ENCODE measurements at places on chromosomes 16 and 17.
A peak's percentile ranks its signal among the peaks of the same experiment; 100 is the strongest.

DNA sequence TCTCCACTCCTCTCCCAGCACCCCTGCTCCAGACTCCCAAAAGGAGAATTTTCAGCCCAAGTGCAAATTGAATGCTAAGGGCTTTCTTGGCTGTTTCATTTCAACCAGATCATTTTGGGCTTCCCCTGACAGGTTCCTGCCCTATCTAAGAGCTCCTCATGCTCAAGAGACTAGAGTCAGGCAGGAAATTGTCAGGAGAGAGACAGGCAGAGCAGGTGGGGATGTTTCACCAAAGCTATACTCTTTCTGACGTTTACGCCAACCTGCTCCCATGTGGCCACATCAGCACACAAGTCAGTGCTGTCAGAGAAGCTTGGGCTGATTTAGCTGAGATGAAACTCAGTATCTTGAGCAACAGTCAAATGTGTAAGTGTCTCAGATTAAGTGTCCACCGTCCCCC, 31.4 kb downstream of the HIC1 start:
- no peak for DNase-seq

GRCh38 chr16:12132290-12132689, 155.8 kb downstream of the SNX29 start:
- no peak for DNase-seq

DNA sequence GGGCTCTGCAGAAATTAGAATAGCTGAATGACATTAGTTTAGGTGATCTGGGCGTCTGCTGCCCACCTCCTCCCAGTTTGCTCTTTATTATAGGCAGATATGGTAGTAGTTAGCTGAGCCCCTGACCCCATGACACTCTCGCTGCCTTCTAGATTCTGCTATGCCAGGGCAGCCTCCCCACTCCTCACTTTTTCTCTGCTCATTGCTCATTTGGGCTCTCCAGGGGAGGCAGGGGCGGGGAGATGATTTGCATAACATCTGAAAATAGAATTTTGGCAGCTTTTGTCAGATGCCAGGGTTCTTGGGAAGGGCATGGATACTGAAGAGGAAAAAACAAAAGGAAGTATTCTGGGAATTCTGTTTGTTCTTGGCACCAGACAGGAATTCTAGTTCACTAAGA, 78.0 kb upstream of the GAS7 start:
- no peak for DNase-seq

- DNase-seq: no peak
These were observed 38.1 kb downstream of the RAI1 start for GRCh38 chr17:17719199-17719940.

GRCh38 chr16:12311309-12311708, 334.8 kb downstream of the SNX29 start:
- DNase-seq: no peak

DNA sequence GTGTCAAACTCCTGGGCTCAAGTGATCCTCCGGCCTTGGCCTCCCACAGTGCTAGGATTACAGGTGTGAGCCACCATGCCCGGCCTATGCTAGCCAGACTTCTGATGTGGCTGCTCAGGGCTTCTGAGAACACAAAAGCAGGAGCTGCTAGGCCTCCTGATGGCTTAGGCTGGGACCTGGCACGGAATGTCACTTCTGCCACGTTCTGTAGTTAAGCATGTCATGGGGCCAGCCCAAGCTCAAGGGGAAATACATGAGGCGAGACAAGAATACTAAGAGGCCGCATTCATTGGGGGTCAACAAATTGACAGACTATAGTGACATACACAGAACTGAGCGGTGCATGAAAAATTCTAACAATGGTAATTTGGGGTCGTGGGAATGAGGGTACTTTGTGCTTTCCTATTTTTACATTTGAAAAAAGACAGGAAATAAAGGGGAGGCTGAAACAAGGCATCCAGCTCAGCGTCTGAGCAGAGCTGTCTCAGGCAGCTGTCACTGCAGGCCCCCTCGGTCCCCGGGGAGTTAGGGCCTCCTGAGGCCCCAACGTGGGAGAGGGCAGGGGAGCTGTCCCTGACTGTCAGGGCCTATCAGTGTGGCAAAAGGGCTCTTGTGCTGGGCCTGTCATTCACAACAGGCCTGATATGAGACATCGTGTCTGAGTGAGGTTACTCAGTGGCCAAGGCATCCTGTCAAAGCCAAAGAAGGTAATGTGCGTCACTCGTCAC, 26.4 kb downstream of the CFAP20 start:
- DNase-seq: no peak

DNA sequence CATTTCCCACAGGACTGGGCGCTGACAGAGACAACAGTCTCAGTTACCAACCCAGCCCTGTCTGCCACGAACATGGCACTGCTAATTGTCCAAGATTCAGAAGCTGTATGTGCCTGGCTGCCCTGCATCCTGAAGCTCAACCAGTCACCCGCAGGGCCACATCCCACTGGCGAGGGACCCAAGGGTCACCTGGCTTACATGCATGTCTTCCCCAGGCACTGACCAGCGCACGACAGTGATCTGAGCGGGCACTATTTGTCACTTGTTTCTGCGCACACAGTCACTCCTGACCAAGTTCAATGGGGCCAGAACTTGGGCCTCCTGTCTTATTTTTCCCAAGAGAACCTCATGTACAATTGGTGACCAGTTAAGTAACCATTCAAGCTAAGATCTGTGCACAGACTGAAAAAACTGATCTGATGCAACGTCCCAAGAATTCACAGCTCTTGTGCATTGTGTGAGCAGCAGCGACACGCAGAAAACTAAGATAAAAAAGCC, 13.1 kb downstream of the USP7 start:
- DNase-seq: no peak

GRCh38 chr17:17511881-17512858, 16.0 kb upstream of the RASD1 start:
- DNase-seq: no peak

DNA sequence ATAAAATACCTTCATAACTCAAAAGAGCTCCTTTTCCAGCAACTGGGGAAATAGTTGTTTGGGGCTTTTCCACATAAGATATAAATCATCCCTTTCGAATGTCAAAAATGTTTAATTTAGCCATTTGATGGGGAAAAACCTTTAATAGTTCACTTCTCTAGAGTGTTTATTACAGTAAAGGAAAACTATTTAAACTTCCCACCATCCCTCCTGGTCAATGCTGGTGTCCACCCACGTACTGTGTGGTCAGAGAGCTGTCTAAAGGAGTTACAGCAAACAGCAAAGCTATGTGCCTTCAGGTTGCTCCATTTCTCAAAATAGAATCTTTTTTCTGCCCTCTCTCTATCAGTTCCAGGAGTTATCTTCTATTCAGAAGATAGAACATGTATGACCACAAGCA, 33.5 kb downstream of the KANSL1 start:
- no peak for DNase-seq

DNA sequence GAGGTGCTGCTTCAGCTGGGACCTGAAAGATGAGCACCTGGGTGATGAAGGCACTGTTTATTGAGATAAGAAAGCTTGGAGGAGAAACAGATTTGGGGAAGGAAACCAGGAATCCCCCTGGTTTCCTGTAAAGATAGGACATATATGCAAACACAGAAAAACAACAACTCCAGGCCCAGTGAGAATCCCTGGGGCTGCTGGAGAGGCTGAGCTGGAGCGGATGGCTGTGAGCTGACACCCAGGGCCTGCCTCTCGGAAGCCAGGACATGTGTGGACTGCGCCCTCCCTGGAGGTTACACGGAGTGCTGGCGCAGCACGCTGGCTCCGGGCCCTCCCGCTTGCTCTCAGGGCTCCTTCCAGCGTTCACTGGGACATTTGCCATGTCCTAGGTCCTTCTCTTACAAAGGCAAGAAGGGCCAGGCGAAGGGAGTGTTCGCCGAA, 57.5 kb downstream of the CYB5B start:
- DNase-seq: no peak

GRCh38 chr16:74748616-74749026, 26.0 kb downstream of the FA2H start:
- no peak for DNase-seq

DNA sequence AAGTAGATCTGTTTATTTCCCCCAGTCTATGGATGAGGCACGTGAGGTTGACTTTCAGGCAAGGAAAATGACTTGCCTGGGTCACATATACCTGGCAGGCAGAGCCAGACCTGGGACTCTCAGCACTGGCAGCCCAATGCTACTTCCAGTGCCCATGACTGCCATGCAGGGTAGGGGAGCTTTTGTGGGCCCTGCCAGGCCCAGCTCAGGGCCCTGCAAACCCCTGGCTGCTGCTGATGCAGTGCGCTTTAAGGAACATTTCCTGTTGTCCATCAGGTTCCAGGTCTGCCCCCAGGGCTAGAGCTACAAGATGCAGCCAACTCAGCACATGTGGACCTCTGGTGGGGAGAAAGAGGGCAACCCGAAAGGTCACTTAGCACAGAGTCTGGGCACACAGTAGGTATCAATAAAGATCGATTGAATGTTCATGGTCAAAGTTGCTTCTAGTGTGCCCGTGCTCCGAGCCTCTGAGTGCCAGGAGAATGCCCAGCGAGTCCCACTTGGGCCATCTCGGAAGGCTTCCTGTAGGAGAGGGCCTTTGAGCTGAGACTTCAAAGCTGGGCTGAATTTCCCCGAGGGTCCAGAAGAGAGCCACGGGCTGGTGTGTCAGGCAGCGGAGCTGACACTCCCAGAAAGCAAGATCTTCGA, 513 bp upstream of the TBX21 start:
- no peak for DNase-seq

GRCh38 chr17:2847381-2848333, 51.4 kb downstream of the RAP1GAP2 start:
- no peak for DNase-seq

- no peak for DNase-seq
These were observed 291.2 kb upstream of the MON1B start for GRCh38 chr16:76899767-76900166.

DNA sequence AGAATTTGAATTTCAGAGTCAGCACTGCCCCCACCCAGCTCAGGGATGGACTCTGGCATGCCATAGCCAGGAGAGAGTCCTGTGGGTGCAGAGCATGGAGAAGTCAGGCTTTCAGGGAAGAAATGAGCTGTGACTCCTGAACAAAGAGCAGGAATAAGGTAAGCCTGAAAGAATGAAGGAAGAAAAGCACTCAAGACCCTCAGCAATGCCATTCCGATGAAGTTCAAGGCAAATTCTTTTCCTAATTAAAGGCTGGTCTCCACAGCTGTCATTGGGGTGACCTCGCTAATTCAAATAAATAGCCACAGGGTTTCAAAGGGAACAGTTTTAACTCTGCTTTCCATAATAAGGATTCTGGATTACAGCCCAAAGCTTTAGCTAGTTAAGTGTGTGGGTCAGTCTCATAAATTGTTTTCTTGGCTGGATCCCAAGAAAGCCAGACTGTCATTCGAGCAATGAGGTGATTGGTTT, 31.7 kb downstream of the TOM1L2 start:
- no peak for DNase-seq

- peak; percentile 30 for DNase-seq
These were observed 16.1 kb upstream of the TNFRSF13B start for GRCh38 chr17:16987830-16988601.

- DNase-seq: no peak
These were observed 77.5 kb downstream of the KANSL1 start for GRCh38 chr17:46115699-46116098.

- no peak for DNase-seq
These were observed 5.9 kb downstream of the MLLT6 start for GRCh38 chr17:38710985-38711384.

- no peak for DNase-seq
These were observed 15.7 kb upstream of the MAP3K14 start for GRCh38 chr17:45332505-45332904.

- no peak for DNase-seq
These were observed 224.5 kb upstream of the PSMD7 start for GRCh38 chr16:74071996-74072535.

DNA sequence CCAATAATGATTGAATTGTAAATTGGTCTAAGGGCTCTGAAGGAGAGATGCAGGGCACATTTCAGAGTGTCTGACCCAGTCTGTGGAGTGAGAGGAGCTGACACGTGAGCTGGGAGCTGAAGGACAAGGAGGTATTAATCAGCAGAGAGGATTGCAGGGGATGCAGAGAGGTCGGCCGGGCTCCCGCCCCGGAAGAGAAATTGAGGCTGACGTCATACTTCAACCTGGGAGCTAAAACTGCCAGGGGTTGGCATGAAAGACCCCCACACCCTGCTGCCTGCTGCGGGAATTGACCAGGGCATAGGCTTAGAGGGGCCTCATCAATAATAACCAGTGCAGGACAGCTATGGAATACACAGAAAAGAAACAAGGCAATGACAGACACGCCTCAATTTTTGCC, 53.6 kb upstream of the CLEC19A start:
- no peak for DNase-seq

- DNase-seq: no peak
These were observed 12.7 kb upstream of the CD300LD start for GRCh38 chr17:74604761-74605160.

GRCh38 chr17:17929655-17930380, 42.4 kb downstream of the TOM1L2 start:
- DNase-seq: no peak

GRCh38 chr17:66834919-66835454, at the start of gene CACNG5:
CACNG5 (plus strand) TSS chr17:66835117; CDS start chr17:66877333, 42,216 bp downstream.
- DNase-seq: no peak

DNA sequence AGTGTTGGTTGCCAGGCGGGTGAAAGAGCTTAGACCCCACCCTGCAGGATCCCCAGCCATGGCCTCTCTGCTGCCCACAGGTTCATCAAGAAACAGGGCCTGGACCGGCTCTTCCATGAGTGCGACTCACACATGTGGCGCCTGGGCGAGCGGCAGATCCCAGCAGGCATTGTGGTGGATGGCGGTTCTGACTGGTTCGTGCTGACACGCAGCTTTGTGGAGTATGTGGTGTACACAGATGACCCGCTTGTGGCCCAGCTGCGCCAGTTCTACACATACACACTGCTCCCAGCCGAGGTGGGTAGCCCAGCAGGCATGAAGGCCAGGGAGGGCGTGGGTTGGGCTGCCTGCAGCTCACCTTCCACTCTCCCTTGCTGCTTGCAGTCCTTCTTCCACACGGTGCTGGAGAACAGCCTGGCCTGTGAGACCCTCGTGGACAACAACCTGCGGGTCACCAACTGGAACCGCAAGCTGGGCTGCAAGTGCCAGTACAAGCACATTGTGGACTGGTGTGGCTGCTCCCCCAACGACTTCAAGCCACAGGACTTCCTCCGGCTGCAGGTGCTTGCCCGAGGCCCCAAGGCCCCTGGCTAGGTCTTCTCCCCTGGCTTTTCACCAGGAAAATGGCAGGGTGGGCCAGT, 9.9 kb downstream of the XYLT2 start:
- DNase-seq: no peak

DNA sequence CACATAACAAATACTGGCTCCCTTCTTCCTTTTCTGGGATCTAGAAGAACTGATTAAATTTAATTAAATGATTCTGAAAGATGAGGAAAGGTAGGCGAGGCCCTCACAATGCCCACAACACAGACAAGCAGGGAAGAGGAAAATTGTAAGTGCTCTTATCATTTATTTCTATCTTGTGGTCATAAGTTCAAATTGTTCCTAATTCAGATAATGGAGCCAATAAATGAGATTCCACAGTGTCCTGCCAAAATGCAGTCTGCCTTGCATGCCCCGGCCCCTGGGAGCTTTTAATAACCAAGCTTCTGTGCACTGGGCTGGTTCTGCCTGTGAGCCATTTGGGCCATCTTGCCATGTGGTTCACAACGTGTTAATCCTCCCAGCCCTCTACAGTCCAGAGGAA, 97.0 kb downstream of the CMC2 start:
- DNase-seq: no peak

Measured in activated T-helper 1 cell treated with anti-CD3 and anti-CD28 coated beads, Interleukin-2, amount 50 U/mL, for 16 hours (primary cell).